CD4-positive, alpha-beta T cell treated with Interleukin-6 for 4 hours (primary cell): ENCODE measurements at places on chromosomes 2 and 18.

GRCh38 chr18:48834413-48835031 is 116.2 kb downstream of the SMAD7 start:
- DNase-seq = peak; percentile 80

- no peak for DNase-seq
Observed at GRCh38 chr2:108925735-108926134, 63.3 kb downstream of the EDAR start.

DNA sequence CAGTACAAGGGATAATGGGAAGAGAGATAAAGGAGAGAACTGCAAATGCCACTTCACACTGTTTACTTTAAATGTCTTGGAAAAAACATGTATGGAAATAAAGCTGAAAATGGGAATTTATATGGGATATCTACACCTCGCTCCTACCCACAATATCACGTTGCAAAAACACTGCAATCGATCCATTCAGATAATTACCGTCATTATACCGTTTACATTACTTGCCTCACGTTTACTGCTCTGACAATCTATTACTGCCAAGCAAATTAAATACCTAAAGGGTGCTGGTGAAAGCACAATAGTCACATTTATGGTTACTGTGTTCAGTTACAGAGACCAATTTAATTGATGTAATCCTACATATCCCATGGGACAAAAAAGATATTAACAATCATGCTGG is 214.7 kb upstream of the LYPD1 start:
- DNase-seq = no peak

- no peak for DNase-seq
Observed at GRCh38 chr18:67951137-67951536, 434.6 kb upstream of the DSEL start.

GRCh38 chr2:104858006-104858978 is 4.4 kb downstream of the POU3F3 start:
- DNase-seq = no peak

GRCh38 chr18:78031589-78031988 is 781.9 kb downstream of the GALR1 start:
- no peak for DNase-seq

DNA sequence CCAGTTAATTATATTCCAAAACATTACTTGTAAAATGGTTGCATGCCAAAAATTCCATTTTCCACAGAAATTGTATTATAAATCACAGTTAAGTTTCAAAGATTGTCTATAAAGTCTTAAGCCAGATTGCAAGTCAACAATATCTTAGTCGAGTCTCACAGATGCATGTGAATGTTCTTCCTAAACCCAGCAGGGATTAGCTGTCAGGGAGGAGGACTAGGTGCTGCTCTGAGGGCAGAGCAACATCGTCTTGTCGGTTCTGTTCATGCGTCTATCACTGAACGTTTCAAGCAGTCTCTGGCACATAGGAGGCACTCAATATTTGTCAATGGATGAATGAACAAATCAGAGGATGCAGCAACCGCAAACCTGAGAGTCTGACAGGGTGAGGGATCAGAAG is 27.0 kb downstream of the EPB41L3 start:
- DNase-seq = no peak

DNA sequence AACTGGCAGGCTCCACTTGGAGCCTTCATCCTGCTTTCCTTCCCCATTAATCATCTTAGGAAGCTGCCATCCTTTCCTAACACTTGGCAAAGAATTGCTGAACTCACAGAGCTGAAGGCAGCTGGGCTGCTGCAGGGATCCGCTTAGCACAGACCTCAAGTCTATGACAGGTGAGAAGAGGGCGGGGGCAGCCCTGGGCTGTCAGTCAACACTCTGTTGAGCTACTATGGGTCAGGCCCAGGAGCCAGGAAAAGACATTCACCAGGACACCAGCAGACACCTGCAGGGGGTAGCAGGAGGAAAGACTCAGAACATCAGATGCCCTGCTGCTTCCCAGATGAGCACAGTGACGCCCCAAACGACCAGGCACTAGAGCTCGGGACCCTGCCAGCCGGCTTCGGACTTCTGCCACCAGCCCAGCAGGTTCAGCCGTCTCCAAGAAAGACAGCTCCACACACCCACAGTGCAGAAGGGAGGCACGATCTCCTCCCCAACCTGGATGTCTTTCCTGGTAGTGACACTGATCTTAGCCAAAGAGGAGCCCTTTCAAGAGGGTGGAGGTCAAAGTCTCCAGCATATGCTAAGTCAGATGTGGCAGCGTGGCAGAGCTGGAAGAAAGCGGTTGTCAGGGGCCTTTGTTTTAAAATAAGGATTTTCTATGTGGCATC is 55.2 kb downstream of the SNORC start:
- no peak for DNase-seq

GRCh38 chr2:23092831-23093230 is 292.1 kb upstream of the KLHL29 start:
- no peak for DNase-seq

GRCh38 chr18:75132098-75132870 is 76.7 kb downstream of the PTGR3 start:
- DNase-seq = no peak

- DNase-seq = no peak
Observed at GRCh38 chr2:204321910-204322751, 223.1 kb upstream of the PARD3B start.

GRCh38 chr2:201831469-201831868 is 25.1 kb downstream of the CDK15 start:
- no peak for DNase-seq

- DNase-seq = peak; percentile 88
Observed at GRCh38 chr2:85611705-85612587, at the start of gene C2orf68. C2orf68 (minus strand) TSS chr2:85612066; CDS start chr2:85611984, 82 bp downstream.

- DNase-seq = no peak
Observed at GRCh38 chr2:3827673-3828575, 124.5 kb downstream of the DCDC2C start.

DNA sequence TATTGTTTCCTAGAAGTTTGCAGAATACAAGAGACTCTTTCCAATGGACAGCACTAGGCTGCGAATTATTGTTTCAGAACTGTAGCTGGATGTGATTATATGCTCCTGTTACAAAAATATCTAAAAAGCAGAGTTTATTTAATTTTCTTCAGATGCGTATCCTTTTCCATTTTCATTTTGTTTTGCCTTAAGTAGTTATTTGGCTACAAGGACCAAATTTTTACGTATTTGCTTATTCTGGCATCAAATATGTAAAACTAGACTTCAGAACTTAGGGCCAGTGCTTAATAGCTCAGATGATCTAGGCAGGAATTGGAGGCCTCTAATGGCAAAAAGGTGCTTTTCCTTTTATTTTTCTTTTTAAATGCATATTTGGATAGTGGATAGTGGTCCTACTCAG is 18.7 kb downstream of the MEP1B start:
- no peak for DNase-seq

- DNase-seq = no peak
Observed at GRCh38 chr2:225164401-225165050, 122.3 kb upstream of the DOCK10 start.
